HAP-1 (cell line): ENCODE measurements at places on chromosomes 4 and X.

DNA sequence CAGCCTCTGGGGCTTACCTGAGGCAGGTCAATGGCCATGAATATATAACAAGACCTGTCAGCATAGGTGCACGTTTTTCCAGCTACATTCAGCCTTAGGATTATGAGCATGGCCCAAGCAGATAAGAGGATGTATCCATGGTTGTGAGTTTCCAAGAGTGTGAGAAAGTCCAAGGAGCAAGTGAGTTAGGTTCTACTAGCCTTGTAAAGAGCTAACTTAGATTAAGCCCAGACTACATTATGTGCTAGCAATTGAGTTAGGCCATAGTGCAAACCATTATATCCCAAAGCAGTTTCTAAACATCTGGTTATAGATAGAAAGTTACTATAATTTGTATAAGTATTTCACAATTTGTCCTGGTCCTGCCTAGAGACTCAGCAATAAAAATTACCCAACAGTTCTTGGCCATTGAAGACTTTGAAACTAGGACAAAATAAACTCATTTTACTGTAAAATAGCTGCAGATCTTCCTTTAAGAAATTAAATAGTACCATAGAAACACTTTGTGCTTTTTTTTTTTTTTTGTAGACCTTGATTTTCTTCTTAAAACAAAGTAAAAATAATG, 312.0 kb downstream of the CAMK2D start:
- DNase-seq = no peak

GRCh38 chr4:56648021-56648823, 32.9 kb downstream of the HOPX start:
- no peak for DNase-seq

DNA sequence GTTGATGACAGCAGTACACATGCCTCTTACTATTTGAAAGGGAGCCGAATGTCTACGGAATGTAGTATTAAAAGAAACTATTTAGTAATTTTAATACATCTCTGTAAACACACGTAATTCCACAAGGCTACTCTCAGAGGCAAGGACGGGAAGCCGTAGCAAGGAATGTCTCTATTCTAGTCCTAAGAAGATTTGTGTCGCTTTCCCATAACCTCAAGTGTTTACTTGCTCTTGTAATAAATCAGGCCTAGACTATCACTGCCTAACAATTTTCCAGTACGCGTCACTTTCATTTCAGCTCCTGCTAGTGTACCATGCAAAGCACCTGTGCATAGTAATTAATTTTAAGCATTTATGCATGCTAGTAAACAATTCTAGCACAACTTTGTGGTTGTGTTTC, 86.7 kb downstream of the OR13H1 start:
- DNase-seq = no peak

DNA sequence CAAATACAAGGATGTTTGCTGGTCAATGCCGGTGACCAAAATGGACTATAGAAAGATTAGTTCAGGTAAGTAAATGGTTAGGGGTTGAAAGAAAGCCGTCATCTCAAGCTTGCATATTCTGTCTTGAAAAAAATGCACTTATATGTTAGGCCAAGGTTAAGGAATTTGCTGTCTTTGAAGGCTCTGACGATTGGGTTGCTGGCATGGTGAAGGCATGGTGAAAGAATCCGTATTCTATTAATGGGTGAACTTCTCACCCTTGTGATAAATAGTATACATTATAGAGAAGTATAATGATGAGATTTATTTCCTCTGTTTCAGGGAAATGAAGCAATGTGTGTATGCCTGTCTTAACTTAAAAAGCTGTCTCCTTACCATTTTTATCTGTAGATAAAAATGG, 132.6 kb downstream of the ADGRL3 start:
- DNase-seq = no peak

- no peak for DNase-seq
Observed at GRCh38 chr4:177161781-177162180, 147.9 kb upstream of the NEIL3 start.

- DNase-seq = no peak
Observed at GRCh38 chrX:43964936-43965335, 8.3 kb downstream of the NDP start.

DNA sequence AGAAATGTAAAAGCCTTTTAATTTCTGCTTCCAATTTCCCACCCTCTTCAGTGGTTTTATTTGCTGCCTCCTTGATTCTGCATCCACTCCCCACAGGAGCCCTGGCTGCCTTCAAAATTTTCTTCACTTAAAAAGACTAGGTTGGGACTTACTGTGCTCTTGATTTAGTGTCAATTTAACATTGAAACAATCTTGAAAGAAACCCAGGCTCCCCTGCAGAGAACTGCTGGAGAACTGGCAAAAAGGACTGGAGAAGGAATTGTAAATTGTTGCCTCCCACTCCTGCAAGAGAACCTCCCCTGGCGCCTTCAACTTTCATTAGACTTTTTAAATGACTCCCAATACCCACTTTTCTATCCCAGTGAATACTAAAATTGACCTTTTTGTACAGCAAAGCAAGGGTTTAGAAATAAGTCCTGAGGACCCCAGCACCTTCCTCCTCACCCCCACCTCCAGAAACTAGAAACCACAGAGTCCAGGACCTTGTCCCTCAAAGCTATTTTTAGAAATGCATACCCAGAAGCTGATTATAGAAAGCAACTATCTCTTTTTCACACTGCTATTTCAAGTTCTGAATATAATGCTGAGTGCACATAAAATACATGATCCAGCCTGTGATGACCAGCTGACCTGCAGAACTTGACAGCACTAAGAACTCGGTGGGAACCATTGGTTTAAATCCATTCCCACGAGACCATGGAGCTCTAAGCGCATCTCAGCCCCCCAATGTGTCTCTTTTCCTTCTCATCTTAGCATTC, 155.5 kb downstream of the INPP4B start:
- DNase-seq = no peak

DNA sequence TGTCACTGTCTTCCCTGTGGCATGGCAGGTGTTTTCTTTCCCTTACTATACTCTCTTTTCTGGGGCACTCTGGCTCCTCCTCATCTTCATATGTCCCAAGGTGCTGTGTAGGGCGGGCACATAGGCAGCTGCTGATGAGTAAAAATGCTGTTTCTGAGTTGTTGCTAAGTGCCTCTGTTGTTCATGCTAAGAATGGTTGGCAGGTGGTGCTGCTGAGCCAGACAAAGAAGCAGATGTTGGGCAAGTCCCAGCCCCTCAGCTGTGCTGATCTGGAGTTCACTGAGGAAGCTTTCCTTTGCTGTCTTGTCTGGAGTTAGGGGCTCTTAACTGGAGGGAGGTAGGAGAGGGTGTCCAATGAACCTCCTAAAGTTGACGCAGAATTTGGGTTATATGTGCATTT, 40.6 kb downstream of the HADH start:
- peak; percentile 41 for DNase-seq

GRCh38 chr4:136742333-136742732, 790.0 kb downstream of the PCDH18 start:
- no peak for DNase-seq

DNA sequence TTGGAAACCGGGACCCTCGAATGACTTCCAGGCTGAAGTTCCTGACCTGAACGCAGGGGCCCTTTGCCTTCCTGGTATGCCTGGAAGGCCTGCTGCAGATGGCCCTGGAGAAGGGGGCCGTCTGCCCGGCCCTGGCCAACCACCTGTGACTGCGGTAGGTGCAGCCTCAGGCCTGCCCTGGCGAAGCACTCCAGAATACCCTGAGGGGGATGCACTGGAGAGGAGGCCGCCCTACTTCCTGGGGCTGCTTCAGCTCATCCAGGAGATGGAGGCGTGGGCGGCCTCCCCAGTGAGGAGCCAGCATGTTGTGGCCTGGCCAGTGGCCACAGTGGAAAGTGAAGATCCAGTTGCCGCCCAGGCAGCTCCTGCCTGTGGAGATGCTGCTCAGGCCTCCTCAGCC, 26.4 kb upstream of the PNMA3 start:
- no peak for DNase-seq

DNA sequence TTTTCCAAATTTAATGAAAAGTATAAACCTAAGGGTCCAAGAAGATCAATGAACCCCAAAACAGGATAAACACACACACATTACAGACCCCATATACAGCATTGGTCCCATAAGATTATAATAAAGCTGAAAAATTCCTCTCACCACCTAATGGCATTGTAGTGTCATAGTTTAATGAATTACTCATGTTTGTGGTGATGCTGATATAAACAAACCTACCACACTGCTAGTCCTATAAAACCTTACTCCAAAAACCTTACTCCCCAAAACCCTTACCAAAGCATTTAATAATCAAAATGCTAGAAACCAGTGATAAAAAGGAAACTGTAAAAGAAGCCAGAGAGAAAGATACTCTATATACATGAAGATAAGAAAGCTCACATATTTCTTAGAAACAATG, 148.1 kb upstream of the SH3RF1 start:
- no peak for DNase-seq

DNA sequence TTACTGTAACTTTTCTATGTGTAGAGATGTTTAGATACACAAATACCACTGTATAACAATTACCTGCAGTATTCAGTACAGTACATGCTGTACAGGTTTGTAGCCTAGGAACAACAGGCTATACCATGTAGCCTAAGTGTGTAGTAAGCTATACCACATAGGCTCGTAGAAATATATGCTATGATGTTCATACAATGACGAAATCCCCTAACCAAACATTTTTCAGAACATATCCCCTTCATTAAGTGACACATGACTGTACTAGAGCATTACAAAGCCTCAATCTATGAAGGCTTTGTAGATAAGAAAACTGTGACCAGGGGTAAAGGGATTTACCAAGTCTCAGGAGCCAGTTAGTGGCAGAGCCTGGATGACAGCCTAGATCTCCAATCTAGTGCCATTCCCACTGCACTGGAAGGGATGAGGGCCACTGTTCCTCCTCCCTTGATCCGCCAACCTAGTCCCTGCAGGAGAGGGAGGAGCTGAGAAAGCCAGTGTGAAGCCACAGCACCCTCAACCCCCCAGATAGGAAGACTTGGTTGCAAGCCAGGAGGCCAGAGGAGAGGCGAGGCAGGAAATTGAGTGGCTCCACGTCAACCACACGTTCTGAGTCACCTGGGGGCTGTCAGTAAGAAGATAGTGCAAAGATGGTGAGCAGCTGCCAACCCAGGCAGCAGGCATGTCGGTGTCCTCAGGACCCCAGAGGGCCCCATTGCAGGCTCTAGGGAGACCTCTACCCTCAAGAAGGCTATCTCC, 227.7 kb downstream of the BCOR start:
- DNase-seq = no peak

DNA sequence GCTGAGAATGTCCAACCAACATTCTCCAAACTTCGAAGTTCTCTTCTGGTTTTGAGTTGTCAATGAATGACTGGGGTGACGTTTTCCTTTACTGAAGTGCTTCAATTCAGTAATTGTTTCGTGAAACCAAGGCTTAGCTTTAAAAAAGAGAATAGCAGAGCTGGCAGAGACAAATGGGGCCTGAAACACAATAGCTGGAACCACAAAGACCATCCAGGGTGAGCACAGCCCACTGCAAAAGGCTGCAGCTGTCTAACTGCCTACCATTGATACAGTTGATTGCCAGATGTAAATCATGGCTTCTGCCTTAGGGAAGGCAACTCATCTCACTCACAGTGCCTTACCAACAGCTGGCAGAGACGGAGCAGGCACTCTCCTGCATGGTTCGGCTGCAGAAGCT, 78.7 kb upstream of the ZNF518B start:
- no peak for DNase-seq

DNA sequence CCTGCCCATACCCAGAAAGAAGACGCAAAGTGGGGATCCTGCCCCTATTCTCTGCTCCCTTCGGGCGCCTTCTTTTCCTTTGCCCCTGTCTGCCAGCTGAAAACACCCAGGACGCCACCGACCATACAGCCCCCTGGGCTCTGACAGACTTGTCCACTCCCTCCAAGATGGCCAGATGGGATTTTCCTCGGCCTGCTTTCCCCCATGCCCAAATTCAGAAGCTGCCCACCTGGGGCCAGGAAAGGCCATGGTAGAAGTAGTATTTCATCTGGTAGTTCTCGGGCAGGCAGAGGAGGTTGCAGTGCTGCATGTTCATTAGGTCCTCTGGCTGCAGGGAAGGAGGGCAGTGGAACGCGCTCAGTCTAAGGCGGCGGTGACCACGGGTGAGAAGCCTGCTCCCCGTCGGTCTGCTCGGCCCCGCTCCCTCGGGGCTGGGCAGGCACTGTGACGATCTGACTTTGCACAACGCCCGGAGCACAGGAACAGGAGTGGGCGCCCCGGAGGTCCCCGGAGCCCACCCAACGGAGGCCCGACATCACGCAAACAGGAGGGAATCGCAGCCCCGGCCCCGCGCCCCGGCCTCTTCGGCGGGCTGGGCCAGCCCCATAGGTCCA, 582 bp downstream of the NAA10 start:
- no peak for DNase-seq

GRCh38 chr4:2364654-2365053, 53.8 kb downstream of the ZFYVE28 start:
- no peak for DNase-seq

- DNase-seq = no peak
Observed at GRCh38 chr4:2396781-2397368, 21.6 kb downstream of the ZFYVE28 start.

DNA sequence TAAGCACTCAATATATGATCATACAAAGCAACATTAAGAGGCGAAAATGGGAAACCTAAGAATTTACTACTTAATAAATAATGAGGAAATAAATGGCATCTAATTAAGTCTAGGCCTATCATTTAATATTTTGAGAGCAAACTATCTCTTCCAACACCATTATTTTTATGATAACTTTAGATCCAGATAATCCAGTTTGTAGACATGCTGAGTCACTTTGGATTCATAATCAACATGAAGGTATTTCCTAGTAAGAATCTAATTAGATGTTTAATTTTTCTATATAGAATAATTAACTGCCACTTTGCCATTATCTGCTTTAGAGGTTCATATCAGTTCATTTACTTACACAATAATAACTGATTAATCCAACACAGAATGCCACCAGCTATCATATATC, 336.2 kb downstream of the INPP4B start:
- no peak for DNase-seq
